Activated T-cell treated with anti-CD3 and anti-CD28 coated beads for 1 hour (primary cell): ENCODE measurements at places on chromosomes 12 and 14.

DNA sequence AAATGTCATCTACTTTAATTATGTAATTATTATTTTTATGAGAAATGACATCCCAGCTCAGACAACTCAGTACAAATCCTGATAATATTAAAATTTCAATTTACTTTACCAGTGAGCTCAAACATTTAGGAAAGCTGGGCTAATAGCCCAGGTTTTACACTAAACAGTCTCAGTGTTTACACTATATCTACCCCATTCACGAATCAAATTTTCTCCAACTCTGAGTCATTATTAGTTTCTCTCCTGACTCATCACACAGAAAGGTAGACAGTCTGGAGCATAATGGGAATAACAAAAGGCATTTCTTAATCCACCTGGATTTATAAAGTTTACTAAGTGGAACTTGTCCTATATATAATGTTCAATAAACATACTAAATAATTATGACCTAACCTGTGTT lies 5.7 kb downstream of the PAWR start:
- DNase-seq, result no peak

DNA sequence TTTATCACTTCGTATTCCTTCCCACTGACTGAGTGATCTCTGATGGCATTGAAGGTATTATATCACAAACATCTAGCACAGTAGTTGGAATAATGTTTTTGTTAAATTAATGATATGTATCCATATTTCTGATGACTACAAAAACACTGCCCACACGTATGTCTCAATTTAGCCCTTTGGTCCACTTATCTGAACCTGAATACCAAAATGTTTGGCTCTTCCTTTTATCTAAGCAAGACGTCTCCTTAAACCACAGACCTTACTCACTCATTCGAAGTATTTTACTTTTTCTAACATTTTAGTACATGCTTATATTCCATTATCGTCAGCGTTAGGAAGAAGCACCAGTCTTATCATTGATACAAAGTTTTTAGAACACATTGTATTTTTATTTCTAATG lies 126.4 kb downstream of the PIK3C2G start:
- no peak for DNase-seq

DNA sequence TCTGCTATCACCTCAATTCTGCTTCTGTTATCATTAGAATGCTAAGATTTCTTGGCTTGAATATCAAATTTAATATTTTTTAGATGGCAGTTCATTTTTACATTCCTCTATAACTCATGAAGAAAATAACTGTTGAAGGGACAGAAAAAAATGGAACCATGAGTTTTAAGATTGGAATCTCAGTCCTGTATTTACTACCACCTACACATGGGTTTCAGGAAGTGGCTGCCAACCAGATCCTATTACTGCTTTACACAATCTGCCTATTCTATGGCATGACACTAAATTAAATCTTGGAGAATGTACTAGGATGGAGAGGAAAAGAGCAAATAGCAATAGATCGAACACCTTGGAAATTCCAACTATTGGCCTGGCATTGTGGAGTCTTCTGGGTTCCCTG lies 140.8 kb downstream of the DUSP6 start:
- no peak for DNase-seq

- DNase-seq, result no peak
Observed at GRCh38 chr12:26172946-26173552, 22.3 kb upstream of the SSPN start.

GRCh38 chr14:49920935-49921334 lies 28.1 kb downstream of the ARF6 start:
- DNase-seq, result no peak

DNA sequence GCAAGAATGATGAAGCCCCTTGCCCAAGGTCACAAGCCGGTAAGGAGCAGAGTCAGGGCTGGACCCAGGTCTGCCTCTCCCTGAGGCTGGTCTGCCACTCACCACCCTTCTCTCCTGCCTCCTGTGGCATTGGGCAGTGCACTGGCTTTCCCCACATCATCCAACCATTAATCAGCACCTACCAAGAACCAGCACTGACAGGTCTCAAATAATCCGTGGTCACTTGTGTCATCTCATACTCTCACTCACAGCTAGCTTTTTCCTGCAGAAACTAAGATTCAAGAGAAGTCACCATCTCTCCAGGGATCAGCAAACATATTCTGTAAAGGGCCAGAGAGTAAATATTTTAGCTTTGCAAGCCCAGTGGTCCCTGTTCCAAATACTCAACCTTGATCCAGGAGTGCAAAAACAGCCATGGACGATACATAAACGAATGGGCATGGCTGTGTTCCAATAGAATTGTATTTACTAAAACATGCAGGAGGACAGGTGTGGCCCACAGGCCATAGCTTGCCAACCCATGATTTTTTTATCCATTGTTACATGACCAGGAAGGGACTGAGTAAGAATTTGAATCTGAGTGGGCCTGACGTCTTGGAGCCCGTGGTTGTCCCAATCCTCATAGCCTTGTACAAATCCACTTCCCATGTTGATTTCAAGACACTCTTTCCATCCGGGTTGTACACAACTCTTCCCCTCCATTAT lies 374.2 kb downstream of the BCL11B start:
- DNase-seq, result no peak

GRCh38 chr14:85686908-85687307 lies 157.0 kb downstream of the FLRT2 start:
- DNase-seq, result no peak

GRCh38 chr14:28412077-28412476 lies 354.5 kb upstream of the FOXG1 start:
- no peak for DNase-seq

DNA sequence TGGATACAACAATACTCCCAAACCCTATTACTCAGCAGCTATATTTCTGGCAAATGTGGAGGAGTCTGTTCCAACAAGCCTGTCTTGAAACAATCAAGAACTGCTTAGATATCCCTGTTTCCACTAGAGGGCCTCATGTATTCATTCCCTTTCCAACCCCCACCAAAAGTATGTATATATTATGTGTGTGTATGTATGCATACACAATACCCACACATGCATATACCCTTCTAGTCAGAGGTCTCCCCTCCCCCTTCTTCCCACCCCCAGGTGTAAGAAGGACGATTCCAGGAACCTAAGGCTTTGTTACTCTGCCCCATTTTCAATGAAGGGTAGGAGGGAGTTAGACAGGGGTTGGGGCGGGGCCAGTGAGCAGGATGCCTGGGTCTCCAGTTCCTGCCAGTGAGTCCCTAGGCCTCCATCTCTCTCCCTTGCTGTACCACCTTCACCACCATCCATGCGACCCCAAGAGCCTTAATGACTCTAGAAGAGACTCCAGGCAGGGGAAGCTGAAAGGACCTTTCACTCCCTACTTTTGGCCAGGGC lies at the start of gene DGKA:
Gene DGKA (plus strand): TSS at position 392 of the 546 bp plus-strand sequence. CDS start 5,342 bp downstream, outside the sequence.
- DNase-seq, result peak; percentile 65

DNA sequence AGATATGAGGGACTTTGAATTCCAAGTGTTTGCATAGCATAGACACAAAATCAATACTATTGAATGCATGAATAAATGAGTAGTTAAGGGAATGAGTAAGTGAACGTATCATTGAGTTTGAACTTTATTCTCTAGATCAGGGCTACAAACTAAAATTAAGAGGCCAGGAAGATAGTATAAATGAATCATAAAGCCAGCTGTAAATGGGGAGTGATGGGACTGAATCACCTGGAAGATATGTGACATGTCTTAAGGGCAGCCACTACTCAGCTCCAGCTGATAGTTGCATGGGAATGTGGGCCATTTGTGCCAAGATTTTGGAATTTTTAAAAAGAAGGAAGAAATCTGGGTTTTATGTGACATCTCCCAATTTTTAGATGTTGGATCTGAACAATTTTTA lies 229.9 kb downstream of the AKAP6 start:
- DNase-seq, result no peak

- DNase-seq, result no peak
Observed at GRCh38 chr12:47648056-47648579, 57.7 kb downstream of the RPAP3 start.

GRCh38 chr12:57782243-57782607 lies 362 bp upstream of the TSFM start:
- DNase-seq, result no peak

DNA sequence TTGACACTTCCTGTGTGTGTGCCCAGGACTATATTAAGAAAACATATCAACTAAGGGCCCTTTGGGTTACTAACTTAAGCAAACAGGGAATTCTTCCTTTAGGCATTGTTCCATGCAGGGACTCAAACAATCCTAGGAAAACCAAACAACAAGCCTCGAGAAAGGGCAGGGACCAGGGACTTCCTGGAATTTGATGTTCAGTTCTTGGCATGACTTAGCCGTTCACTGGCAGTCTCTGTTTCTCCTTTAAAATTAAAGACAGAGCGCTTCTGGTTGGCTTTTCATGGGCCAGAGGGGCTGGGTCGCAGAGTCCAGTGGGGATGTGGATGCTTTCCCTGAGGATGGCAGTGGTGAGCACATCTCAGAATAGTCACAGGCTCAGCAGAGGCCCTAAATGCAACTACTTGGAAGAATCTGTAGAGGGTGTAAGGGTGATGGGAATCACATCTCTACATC lies 35.2 kb downstream of the RNFT2 start:
- DNase-seq, result no peak

DNA sequence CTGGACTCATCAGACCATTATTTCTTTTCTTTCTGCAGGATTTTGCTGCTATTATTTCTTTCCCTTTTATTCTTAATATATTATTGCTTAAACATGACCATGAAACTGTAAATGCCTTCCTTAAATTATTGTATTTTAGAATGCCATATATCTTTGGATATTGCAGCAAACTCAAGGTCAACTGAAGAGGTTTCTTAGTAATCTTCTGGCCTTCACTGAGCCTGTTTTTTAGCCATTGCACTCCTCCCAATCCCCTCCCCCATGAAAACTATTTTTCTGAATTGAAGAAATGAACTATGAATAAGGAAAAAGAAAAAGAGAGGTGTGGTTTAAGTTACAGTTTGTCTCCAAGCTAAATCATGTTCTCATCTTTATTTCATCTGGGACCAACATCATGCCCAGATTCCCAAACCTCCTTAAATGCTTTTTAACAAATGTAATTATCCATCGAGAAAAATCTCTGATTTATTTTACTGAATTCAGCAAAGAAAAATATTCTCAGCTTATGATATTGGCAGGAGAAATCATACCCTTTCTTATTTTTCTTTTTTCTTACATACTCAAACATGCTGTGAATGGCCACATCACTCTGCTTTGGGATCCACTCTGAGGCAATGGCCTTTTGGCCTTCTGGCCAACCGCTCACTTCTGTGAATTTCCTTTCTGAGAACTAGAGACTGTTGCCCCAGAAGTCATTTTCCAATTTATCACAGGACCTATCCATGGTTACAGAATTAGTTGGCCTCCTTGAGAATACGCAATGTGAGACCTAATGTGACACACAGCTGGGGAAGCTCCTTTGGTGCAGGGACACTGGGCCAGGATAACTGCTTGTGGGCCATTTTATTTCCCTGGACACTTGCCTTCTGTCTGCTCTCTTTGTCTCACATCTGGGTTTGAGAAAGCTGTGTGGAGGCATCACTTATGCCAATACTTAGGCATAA lies 50.9 kb downstream of the IGF1 start:
- no peak for DNase-seq

DNA sequence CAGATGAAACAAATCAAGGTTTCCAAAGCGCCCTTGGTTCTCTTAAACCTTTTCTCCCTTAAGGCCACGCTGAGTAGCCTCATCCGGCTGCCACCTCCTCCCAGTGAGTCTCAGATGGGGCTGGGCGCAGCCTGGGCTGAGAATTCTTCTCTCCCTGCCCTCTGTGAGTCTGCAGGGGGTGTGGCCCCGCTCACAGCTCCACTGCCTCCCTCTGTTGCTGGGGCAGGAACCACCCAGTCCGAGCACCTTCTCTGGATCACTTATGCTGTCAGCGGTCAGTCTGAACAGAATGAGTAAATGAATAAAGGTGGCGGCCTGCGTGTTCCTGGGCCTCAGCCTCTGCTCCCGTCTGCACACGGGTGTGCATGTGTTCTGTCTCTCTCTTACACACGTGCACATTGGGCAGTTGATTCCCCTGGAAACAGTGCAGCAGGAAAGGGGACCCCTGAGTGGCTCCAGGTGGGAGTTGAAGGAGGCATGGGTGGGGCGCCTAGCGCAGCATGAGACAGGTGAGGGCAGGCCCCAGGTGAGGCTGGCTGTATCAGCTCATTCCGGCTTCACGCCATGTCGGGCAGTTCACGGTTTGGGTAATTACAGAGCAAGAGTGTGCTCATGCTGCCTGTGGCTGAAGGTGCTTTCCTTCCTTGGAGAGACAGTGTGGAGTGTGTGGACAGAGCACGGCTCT lies 4.3 kb downstream of the PAPLN start:
- no peak for DNase-seq

GRCh38 chr14:95146079-95146771 lies 11.1 kb downstream of the DICER1 start:
- no peak for DNase-seq

- no peak for DNase-seq
Observed at GRCh38 chr12:6229224-6230218, 29.3 kb downstream of the CD9 start.

DNA sequence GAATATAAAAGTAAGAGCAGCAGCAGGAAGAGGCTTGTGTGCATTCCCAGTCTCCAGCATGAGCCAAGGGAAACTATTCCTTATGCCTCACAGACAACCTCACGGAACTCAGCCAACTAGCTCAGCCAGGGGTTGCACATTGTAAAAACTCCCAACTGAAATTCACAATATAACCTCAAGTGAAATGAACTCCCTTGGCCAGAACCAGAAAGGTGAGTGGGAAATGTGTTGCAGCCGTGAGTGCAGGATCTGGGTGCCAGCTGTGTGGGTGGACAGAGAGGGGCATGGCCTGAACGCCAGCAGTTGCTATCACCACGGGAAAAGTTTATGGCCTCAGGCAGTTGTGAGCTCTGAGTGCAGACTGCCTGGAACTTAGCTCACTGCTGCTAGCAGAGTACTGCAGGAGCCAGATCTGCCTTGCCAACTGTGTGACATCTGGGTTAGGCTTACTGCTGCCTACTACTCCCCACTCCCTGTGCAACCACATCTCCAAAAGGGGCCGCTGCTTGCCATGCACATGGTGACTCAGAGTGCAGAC lies 2.3 kb upstream of the CLEC1A start:
- no peak for DNase-seq

DNA sequence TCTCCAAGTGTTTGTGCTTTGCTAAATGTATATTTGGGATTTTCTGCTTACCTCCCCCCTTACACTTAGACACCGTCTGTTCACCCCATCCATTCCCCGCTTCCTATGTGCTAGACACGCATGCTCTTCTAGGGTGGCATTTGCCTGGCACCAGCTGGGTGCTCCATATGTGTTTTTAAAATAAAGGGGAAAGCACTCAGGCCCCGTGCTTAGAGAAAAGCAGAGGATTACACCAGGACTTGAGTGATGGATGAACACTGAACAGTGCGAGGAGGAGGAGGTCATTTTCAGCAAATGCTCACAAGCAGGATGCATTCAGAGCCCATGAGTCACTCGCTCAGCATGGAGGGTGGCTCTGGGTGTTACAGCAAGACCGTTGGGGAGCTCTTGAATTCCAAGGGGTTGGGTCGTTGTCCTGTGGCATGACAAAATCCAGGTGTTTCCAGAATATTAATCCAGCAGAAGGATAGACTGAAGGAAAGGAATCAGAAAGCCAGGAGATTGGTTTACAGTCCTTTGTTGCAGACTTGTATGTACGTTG lies 2.9 kb upstream of the BDKRB1 start:
- no peak for DNase-seq
